Ascending aorta (tissue), 2 donors: ENCODE measurements at places on chromosomes 4 and X. TPM values are rescaled to one million over a fixed set of nuclear protein-coding genes. Genes with fewer than 3 reads are reported as not detected.

DNA sequence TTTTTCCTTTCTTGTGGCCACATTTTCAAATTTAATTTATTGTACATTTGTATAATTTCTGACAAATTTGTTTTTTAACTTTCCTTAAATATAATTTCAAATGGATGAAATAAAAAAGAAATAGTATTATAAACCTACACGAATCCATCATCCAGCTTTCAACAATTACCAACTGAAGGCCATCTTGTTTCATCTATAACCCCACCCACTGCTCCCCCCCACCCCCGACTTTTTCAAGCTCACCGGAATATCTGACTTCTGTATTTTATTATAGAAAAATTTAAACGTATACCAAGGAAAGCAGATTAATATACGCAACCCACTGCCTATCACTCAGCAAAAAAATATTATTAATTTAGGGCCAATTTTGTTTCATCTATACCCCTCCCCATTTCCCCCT, 1.1 kb downstream of the MORF4L2 start:
- DNase-seq = no peak

Gene SHROOM3
- 192 TPM for total RNA-seq

- DNase-seq = no peak
Measured at GRCh38 chrX:53563324-53563723, 123.2 kb downstream of the HUWE1 start.

DNA sequence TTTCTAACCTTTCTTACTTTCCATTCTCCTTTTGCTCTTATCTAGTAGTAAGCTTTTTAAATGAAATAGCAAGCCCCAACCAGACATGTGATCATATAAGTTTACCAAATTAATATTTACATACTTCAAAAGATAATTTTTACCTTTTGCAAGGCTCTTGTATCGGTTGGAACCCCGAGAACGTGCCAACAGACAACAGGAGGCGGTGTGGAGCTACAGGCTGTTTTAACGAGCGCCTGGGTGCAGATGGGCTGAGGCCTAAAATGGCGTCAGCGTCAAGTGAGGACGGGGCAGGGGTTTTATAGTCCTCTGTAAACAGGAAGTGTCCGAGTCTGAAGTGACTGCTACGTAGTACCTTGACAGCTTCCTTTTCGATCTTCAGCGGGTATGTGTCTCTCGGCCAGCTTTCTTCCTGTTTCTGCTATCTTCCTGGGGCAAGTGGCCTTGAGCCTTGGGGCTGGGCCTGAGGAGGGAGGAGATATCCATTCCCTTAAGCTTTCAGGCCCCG, 342.7 kb downstream of the GALNTL6 start:
- no peak for DNase-seq

GRCh38 chrX:133813971-133814370, 171.4 kb downstream of the GPC3 start:
- no peak for DNase-seq
